Pancreas (tissue), 10 donors: ENCODE measurements at places on chromosomes 11 and 22.

GRCh38 chr22:47653921-47654320 lies 891.5 kb downstream of the TBC1D22A start:
- no peak for DNase-seq

DNA sequence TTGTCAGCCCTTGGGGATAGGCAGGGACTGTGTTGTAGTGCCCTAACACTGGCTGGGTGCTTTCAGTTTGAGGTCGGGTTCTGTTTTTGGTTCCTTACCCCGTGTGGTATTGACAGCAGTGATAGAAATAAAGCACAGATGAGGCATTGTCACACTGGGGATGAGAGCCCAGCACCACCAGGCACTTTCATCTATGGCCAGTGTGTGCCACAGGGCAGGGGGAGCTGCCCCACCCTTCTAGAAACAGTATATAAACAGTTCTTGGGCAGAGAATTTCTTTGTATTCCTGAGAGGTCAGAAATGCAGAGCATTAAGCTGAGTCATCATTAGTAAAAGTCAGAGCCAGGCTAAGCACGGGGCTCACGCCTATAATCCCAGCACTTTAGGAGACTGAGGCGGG lies 23.1 kb upstream of the CDC42EP2 start:
- no peak for DNase-seq

DNA sequence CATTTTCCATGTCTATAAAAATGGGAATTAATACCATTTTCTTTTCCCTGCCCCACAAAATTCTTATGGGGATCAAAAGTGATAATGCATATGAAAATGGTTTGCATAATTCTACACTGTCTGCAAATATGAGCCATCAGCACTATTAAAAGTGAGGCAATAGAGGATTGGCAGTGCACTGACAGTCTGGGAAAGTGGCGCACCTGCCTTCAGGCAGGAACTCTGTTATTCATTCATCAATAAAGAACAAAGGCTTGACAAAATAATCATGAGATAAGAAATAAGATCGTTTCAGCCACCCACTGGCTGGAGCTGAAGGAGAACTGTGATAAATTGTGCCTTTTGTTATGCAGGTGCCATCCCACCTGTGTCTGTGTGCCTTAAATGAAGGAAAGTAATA lies 49.5 kb downstream of the ARFGAP2 start:
- DNase-seq = no peak

DNA sequence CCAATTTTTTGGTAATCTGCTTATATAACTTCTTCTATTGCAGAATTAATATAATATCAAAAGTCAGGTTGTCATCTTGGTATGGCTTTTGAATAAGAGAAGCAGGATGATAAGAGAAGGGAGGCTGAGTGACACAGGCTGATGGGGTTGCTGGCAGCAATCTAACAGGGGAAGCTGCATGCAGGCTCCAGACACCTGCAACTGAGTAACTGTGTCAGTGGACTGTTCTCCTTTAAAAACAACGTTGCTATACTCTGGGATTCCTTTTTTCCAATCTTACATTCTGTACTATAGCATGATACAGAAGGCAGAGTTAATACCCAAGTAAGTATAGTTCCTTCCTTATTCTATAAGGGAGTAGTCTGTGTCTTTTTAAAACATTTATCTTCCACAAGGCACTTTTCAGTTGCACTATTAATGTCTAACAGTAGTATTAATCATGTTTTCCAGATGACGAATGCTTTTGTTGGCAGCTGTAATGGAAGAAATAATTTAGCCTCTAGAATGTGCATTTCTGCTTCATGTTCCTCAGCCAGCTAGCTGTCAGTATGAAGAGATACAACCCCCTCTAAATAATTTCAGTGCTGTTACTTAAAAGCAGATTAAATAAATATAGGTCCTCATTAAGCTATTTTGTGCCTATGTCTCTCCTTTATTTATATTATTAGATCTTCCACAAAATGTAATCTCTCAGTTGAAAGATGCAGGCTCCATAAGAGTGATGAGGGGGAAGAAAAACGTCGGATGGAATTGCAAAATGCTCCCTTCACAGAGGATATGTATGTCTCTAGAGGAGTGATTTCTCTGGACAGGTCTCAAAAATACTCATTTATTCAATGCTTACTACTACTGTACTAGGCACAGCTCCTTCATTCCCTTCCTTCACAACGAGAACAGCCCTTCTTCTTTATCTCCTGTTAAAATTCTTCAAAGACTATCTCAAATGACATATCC lies 50.8 kb downstream of the ATG16L2 start:
- no peak for DNase-seq

DNA sequence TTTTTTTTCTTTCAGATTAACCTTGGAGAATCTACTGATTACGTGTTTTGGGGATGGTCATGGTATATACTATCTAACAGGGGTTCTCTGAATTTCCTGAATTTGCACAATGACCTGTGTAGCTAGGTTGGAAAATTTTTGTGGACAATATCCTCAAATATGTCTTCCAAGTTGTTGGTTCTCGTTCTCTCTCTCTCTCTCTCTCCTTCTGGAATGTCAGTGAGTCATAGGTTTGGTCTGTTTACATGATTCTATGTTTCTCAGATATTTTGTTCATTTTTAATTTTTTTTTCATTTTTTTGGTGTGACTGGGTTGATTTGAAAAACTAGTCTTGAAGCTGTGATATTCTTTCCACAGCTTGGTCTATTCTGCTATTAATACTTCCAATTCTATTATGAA lies 604.0 kb upstream of the ANO3 start:
- DNase-seq = no peak

DNA sequence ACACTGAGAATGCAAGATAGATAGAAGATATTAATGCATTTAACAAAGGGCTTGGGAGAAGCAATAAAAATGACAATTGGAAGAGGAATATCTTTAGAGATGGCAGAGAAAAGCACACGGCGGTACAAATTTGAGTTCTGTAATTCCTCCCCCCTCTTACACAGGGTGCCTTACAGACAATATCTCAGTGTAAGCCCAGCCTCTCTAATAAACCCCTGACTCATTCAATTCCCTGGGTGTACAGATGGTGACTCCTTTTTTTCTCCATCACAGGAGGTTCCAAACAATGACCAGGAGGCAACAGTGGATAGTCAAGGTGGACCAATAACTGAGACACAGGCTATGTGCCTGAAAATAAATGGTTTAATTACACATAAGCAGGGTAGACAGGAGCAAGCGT lies 598.6 kb downstream of the OPCML start:
- DNase-seq = no peak

DNA sequence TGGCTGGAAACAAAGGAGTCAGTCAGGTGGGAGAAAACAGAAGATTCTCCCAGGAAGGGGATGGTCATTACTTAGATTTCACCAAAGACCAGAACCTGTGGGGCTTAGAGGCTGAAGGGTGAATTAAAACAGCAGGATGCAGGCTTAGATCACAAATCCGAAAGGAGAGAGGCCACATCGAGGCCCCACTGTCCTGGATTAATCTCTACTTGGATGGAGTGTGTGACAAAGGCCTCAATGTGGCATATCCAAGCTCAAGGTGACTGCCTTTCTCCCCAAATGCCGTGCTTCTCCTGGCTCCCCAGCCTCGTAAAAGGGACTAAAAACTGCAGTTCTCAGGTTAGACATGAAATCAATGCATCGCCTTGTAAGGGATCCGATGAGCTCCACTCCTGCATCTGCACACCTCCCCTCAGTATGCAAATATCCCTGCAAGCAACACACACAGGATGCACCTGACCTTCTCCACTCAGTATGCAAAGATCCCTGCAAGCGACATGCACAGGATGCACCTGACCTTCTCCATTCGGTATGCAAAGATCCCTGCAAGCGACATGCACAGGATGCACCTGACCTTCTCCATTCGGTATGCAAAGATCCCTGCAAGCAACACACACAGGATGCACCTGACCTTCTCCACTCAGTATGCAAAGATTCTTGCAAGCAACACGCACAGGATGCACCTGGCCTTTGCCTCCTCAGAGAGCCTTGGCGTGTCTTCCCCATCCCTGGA lies 447.4 kb downstream of the BRD1 start:
- DNase-seq = no peak

DNA sequence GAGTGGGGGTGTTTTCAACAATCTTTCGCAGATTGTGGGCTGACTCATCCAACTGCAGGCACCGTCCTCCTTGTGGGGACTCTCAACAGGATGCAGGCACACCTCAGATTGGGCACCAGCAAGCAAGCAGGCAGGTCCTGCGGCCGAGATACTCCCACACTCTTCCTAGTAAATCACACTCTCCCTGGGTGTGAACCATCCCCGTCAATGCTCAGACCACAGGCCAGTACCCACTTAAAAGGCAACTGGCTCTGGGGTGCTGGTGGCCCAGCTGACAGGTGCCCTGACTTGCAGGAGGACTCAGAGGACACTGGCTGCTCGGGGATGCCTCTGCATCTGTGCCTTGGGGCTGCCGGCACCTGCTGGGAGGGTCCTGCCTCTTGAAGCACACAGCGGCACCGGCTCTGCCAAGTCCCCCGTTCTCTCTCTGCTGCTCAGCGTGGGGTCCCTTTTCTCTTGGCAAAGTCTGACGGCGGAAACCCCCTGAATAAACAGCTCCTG lies 282.5 kb downstream of the CTTN start:
- no peak for DNase-seq

- DNase-seq = peak; percentile 69
These were observed 24.8 kb upstream of the MUC5B start for GRCh38 chr11:1197886-1198560.

DNA sequence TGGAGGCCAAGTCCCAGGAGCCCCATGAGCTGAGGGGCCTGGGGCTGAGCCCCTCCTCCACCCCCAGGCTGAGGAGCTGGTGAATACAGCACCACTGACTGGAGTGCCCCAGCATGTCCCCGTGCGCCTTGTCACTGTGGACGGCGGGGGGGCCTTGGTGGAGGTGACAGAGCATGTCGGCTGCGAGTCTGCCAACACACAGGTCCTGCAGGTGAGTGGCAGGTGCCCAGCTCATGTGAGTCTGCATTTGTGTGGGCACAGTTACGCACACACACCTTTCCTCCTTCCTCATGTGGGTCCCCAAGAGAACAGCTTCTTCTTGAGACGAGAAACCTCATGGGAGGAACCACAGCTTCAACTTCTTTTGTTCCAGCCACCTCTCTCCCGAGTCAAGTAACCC lies 7.7 kb downstream of the TMEM132A start:
- DNase-seq = no peak

GRCh38 chr22:30506507-30506968 lies 1.0 kb upstream of the SEC14L4 start:
- DNase-seq = no peak

GRCh38 chr11:37817727-37818270 lies 1219.8 kb upstream of the RAG2 start:
- no peak for DNase-seq

GRCh38 chr11:76371170-76371569 lies 9.8 kb downstream of the THAP12 start:
- DNase-seq = no peak
